ENCODE measurements at places on chromosomes 4 and X. TPM values are rescaled to one million over a fixed set of nuclear protein-coding genes. Genes with fewer than 3 reads are reported as not detected.

DNA sequence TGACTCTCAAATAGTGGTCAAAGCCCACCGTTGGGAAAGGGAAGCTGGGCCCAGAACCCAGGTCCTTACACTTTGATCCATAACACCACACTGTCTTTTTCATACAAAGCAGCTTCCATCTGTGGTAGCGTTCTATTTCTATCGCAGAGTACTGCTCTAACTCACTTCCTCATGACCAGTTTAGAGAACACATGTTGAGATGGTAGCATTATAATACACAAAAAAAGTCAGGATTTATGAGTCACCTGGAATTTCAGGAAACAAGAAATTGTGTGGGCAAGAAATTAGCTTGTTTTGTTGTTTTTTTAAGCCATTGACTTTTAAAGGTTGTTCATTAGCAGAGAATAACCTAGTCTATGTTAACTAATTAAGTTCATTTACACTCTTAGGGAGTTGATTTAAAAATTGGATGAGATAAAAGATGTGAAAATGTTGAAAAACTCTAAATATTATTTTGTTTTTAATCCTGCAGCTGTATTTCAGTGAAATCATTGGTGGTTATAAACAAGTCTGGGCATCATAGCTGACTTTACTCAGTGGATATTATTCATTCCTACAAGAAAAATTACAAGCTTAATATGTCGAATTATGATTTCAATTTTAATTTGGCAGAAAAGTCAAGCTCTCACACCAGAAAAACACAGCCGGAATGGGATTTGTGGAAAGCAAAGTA, 1011.1 kb upstream of the HS3ST1 start:
- H3K27ac ChIP-seq: no peak overlapping the region
- no peak overlapping the region for H3K4me3 ChIP-seq
- no peaks in the 10 kb centered on the region for H3K4me1 ChIP-seq
- no peak for DNase-seq
- no peaks in the 10 kb centered on the region for H3K36me3 ChIP-seq

The RAI2 gene
- 0.27 TPM for total RNA-seq

The ZFP92 gene
- 0.05 TPM for total RNA-seq

The GC gene
- not detected for total RNA-seq

- no peak for DNase-seq
- no peaks in the 10 kb centered on the region for H3K36me3 ChIP-seq
- H3K27me3 ChIP-seq: no peaks in the 10 kb centered on the region
- no peaks in the 10 kb centered on the region for H3K4me1 ChIP-seq
- no peak overlapping the region for H3K4me3 ChIP-seq
Observed at GRCh38 chrX:136273986-136274385, 22.8 kb upstream of the MAP7D3 start.

The SLC25A5 gene
- 245 TPM for total RNA-seq

DNA sequence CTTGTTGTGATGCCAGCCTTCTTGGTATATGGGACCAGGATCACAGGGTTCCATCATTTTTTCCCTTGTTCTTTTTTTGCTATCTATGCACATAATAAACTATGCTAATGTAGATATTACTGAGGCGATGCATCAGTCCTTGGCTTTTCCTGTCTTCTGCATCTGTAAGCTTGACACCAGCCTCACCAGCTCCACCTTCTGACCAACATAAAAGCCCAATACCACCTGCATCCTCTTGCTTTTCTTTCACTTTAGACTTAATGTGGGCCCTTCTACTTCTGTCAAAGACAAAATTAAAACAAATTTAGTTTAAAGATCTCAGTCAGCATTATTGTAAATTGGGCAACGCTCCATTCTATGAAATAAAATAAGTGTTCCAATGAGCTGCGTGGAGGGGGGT, 1718.8 kb upstream of the PCDH10 start:
- H3K4me1 ChIP-seq: no peaks in the 10 kb centered on the region
- H3K27ac ChIP-seq: no peak overlapping the region
- no peak for DNase-seq
- H3K4me3 ChIP-seq: no peak overlapping the region

The TRIM61 gene
- not detected for total RNA-seq

The SYTL4 gene
- 23.2 TPM for total RNA-seq

The GK gene
- 7.3 TPM for total RNA-seq

The MYOZ2 gene
- total RNA-seq: not detected

The SMIM10 gene
- 3.3 TPM for total RNA-seq

GRCh38 chr4:1448589-1449420, 42.6 kb upstream of the NKX1-1 start:
- H3K4me3 ChIP-seq: no peak overlapping the region
- no peaks in the 10 kb centered on the region for H3K4me1 ChIP-seq
- no peak overlapping the region for H3K27ac ChIP-seq
- peak; percentile 72 for DNase-seq
- H3K27me3 ChIP-seq: peaks cover 7% of the 10 kb centered on the region
